ENCODE measurements at places on chromosomes 3 and 15.

- DNase-seq: no peak
Observed at GRCh38 chr15:98968576-98968975, 39.0 kb downstream of the PGPEP1L start.

- no peak for DNase-seq
Observed at GRCh38 chr15:48803877-48804276, 7.0 kb downstream of the CEP152 start.

GRCh38 chr15:42808913-42809312 lies 72.0 kb upstream of the CDAN1 start:
- no peak for DNase-seq

- peak; percentile 97 for DNase-seq
Observed at GRCh38 chr3:12308517-12308916, 19.6 kb downstream of the PPARG start.

- DNase-seq: peak; percentile 98
Observed at GRCh38 chr3:71504250-71505036, 79.1 kb downstream of the FOXP1 start.

GRCh38 chr3:150783920-150784746 lies 21.2 kb upstream of the SIAH2 start:
- peak; percentile 36 for DNase-seq

- DNase-seq: peak; percentile 94
Observed at GRCh38 chr3:115784739-115785536, 161.6 kb downstream of the GAP43 start.

DNA sequence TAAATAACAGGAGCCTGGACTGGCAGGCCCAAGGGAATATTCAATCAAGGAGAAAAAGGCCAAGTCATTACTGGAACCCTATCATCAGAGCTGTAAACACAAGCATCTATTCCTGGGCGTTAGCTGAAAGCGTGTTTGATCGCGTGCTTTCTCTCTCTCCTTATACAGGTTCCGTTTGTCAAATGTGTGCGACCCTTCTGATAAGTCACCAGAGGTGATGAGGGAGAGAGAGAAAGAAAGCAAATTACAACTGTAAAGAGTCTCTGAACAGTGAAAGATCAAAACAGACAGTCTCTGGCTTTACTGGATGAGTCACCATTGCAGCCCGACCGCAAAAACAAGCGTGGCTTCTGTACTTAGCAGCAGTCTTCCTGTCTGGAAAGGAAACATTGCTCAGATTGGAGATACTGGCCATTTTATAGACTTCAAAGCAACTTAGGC lies 39.5 kb upstream of the TPRG1 start:
- DNase-seq: peak; percentile 85

DNA sequence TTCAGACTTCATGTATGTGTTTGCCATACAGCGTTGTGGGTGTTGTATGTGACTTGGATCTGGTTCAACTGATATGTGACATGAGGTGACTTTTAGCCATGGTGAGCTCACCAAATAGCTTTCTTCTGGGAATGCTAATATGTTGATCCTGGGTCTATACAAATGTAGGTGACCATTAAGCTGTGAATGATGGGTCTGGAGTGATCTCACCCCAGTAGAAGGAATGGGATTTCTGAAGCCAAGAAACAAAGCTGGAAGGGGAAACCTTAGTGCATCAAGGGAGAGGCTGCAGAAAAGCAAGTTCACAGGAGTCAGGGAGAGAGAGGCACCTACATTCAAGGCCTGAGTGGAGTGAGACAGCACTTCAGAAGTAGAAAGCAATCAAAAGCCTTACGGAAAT lies 421.0 kb upstream of the THRB start:
- no peak for DNase-seq

- DNase-seq: peak; percentile 67
Observed at GRCh38 chr3:64259636-64260035, 34.4 kb upstream of the PRICKLE2 start.

- DNase-seq: no peak
Observed at GRCh38 chr3:126847061-126847460, 135.9 kb upstream of the PLXNA1 start.

GRCh38 chr3:74302281-74302680 lies 312.2 kb downstream of the CNTN3 start:
- no peak for DNase-seq

GRCh38 chr3:36434687-36435426 lies 54.6 kb downstream of the STAC start:
- no peak for DNase-seq

- no peak for DNase-seq
Observed at GRCh38 chr3:42507252-42507651, 4.8 kb downstream of the VIPR1 start.

GRCh38 chr3:188756241-188756640 lies 415.5 kb upstream of the TPRG1 start:
- DNase-seq: no peak

DNA sequence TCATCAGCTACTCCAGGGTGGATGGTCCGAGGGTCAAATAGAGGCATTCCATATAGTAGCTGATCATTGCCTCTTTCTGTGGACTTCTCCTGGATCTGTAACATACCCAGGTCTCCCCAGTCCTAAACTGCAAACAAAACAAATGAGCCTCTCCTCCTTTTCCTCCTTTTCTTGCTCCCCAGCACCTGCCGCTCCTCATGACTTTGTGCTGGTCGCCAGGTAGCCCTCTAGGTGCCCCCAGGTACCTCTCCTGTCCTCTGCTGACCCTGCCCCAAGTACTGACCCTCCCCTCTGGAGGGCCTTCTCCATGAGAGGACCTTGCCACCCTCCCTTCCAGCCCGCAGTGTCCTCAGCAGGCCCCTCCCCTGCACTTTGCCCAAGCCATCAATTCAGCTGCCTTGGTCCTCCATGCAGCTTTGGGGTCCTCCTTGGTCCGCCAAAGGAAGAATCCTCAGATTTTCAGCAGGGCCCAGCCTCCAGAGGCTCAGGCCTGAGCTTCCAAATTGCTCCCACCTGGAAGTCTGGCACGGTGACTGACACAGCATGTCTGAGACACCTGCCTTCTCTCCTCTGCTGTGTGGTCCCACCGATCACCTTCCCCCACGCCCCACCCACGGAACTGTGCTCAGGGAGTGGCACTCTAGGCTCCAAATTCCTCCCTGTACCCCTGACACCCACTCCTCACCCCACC lies 111.0 kb downstream of the LRRK1 start:
- DNase-seq: no peak

- no peak for DNase-seq
Observed at GRCh38 chr3:159114582-159114981, 312.7 kb downstream of the MFSD1 start.

Data from fibroblast of skin of back (primary cell).